ENCODE measurements at places on chromosomes 2 and 18.

- DNase-seq = no peak
Measured at GRCh38 chr2:41970988-41971660, 76.7 kb upstream of the PKDCC start.

- DNase-seq = no peak
Measured at GRCh38 chr2:30096451-30096850, 50.4 kb upstream of the YPEL5 start.

DNA sequence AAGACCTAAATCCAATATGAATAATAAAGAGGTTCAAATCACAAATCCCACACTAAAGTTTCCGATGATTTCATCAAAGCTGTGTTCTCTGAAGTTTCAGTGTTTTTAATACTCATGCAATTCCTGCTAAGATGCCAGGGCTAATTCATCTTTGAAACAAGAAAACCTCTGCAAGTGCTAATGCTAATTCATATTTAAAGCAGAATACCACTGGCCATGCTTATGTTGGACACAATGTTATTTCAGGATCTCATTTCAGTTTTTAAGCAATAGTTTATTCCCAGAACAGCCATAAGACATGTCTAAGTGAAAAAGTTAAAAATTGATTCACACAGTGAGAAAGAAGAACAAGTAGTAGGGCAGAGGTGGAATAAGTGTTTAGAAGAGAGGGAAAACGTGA lies 62.8 kb downstream of the GRB14 start:
- DNase-seq = no peak

DNA sequence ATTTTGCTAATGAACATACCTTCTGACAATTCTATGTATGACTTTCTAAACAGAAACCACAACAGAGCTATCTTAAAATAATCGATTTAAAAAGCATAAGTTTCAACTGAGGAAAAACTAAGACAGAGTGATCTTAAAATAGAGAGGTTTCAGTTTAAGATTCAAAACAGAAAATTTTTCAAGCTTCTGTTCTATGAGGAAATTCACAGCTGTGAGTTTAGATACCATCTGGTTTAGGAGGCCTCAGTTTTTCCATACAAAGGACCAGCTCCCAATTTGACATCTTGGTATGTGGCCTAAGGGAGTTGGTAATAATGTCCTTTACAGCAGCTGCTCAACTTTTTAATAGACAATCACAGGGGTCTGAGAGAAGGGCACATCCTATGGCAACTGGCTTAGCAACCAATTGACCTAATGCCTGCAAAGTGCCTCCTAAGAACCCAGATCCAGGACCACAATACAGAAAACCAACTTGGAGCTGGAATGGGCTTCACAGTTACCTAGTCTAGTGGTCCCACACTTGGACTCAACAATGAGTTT lies 39.7 kb downstream of the MDH1 start:
- DNase-seq = no peak

- DNase-seq = no peak
Measured at GRCh38 chr2:159098361-159098760, 129.9 kb downstream of the TANC1 start.

GRCh38 chr18:46070815-46071652 lies 1.0 kb downstream of the PSTPIP2 start:
- DNase-seq = no peak

DNA sequence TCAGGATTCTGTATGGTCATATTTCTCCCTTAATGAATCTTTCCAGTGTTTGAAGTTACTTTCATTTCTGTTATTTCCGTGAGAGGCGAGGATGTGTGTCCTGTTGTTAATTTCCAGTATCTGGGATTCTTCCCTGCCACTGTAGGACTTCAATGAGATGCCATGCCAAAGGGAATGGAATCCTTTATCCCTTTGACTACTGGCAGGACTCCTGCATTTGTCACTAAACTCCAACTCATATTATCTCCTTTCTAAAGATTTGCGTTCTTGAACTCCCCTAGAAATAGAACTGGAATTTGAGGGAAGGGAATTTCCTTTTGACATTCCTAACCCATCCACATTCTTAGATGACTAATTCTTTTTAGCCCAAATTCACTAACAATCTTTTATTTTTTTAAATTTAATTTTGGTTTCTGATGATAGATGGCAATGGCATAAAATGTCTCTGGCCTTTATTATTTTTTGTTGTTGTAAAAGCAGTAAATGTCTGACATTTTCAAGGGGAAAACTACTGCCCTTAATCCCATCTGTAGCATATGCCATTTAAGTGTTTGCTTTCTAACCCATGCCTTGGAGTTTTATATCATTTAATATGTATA lies 87.8 kb upstream of the EML6 start:
- DNase-seq = peak; percentile 44

DNA sequence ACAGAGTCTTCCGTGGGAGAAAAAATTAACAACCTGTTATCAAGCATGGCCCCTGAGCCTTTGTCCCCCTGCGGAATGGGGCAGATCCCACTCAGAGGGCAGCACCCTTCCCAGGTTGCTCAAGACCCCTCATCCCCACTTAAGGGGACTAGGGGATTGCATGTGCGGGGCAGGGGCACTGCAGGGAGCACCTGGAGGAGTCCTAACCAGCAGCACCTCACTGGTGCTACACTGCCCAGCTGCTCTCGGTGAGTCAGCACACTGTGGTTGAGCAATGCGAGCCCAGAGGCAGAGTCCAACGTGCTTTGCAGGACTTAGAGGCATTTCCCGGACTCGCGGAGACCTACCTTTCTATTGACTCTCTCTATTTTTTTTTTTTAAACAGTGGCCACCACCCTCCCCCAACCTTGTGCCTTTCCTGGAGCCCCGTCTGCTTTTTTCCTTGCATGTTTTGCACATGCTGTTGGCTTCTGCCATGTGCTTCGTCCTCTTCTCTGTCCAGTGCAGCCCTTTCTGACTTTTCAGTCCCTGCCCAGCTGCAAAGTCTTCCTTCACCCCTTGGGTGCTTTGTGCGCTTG lies 74.0 kb downstream of the IL1R2 start:
- no peak for DNase-seq

DNA sequence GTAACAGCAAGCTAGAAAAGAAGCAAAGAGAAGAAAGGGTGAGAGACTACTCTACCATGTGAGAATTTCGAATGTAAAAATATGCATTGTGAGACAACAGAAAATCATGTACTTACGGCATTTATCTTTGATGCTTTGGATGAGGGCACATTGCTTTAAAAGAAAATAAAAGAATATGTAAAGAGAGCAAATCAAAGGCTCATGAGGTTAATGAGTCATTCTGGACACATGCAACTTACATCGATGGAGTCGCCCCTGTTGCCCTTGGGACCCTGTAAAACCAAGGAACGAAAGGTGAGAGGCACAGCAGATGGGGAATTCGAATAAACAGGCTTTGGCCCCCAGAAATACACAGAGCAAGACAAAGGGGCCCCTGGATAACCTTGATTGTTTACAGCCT lies 69.0 kb downstream of the COL6A3 start:
- no peak for DNase-seq

DNA sequence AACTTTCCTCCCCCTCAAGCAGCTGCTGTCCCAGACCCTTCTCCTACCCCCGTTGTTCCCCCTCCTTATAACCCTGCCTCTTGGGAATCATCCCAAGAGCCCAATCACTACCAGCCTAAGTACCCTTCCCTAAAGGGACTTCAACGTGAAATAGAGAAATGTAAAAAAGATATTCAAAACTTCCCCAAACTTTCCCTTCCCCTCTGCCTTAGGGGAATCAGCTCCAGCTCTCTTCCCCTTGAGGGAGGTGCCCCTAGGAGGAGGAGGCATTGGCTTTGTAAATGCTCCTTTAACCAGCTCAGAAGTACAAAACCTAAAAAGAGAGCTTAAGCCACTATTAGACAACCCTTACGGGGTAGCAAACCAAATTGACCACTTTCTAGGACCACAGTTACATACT lies 10.6 kb upstream of the SAP130 start:
- no peak for DNase-seq

GRCh38 chr2:104889960-104890684 lies 36.2 kb downstream of the POU3F3 start:
- DNase-seq = no peak

- DNase-seq = no peak
Measured at GRCh38 chr18:10063489-10063888, 149.7 kb downstream of the VAPA start.

DNA sequence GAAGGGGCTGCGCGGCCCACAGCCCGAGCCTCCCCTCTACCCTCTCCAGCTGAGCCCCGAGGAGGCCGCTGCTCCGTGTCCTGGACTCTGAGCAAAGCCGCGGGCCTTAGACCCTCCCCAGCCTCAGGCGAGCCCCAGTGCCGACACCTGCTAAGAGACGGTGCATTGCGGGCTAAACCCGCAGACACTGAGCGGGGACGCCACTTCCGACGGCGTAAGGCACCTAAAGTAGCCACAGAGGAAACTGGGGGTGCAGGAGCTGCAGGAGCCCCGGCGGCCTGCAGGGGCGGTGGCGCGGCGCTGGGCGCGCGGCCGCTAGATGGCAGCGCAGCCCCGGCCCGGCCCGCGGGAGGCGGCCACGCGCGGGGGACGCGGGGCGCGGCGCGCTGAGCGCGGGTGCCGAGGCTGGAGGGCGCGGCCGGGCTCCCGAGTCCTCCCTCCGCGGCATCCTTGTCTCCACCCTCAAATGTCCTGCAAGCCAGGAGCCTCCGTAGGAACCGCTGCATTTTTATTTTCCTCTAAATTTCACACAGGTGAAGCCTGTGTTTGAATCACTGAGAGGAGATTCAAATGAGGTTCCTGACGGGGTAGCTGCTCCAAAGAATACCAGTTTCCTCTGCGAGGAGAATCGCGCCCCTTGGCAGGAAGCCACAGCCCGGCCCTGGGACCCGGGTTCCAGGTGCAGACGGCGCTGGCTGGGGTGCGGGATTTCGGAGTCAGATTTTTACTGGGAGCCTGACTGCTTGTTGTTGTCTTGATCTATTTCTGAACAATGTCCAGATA lies 650.5 kb downstream of the GALR1 start:
- peak; percentile 5 for DNase-seq

GRCh38 chr2:185507719-185508118 lies 230.9 kb upstream of the FSIP2 start:
- DNase-seq = peak; percentile 24
